ENCODE measurements at places on chromosomes 3 and 15.
A peak's percentile ranks its signal among the peaks of the same experiment; 100 is the strongest.

- no peak for DNase-seq
These were observed 26.7 kb upstream of the DPPA4 start for GRCh38 chr3:109364088-109364487.

GRCh38 chr3:33848624-33849347 lies 50.4 kb downstream of the PDCD6IP start:
- no peak for DNase-seq

- DNase-seq: no peak
These were observed 327.1 kb downstream of the KBTBD8 start for GRCh38 chr3:67325231-67325630.

- no peak for DNase-seq
These were observed 12.1 kb upstream of the VPS39 start for GRCh38 chr15:42220216-42220615.

GRCh38 chr3:38117748-38118420 lies 19.0 kb downstream of the ACAA1 start:
- peak; percentile 53 for DNase-seq

- peak; percentile 78 for DNase-seq
These were observed 79.4 kb downstream of the TM4SF4 start for GRCh38 chr3:149553781-149554451.

DNA sequence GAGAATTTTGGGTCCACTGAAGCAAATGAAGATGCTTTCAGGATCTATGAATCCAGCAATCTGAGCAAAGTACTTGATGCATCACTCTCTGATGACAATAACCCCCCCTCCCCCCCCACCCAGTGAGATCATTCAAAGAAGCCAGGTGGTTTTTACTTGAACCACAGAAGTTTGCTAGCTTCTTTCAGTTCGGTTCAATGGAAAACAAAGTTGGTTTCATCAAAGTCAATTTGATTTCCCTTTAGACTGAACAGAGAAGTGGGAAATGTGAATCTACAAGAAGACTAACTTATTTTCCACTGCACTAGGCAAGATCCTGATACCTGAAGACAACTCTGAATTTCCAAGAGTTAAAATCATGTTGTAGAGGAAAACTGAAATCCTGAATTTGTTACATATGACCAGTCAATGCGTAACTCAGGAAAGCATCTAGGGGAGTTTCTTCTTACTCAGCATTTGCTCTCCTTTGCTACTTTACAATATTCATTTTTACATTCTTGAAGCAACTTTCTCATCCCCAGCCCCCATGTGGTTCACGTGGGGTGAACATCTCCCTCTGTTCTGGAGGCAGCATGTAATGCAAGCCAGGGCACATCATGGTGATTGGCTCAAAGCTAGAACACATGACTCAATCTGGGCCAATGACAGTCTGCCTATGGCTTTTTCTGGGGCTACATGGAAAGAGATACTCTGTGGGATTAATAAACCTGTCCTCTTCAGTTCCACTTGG lies 572.6 kb downstream of the FOXP1 start:
- no peak for DNase-seq

- no peak for DNase-seq
These were observed 649 bp upstream of the PLOD2 start for GRCh38 chr3:146161663-146162002.

DNA sequence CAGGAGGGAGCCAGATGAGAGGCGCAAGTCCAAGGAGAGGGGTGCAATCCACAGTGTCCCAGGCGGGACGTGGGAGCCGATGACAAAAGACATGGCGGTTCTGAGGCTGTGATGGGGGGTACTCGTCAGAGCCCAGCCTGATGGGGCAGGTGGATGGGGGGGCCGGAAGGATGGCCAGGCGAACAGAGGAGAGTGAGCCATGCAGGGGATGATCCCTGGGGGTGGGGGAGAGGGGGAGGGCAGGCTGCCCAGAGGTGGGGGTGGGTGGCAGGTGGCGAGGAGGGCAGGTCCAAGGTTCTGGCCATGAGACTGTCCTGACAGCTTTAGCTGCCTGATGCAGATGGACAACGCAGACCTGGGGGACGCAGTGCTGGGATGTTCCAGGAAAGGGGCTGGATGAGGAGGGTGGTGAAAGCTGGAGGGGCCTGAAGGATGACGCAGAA lies 8.9 kb upstream of the CSPG4 start:
- DNase-seq: no peak

DNA sequence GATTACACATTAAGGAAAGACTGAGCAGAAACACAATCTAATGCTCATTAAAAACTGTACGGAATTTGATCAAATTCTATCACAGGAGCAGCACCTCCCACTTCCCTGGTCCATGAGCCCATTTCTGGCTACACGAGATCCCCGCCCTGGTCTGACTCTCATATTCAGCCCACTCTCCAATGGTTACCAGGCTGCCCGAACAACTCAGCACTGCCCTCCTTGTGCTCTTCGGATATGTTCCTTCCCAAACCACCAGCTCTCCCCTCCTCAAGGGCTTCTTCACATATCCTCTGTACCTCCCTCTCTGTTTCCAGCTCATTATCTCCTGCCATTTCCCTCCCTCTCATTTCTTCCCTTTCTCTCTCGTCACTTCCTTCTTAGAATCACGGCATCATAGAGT lies 180.5 kb downstream of the RSL24D1 start:
- DNase-seq: no peak

DNA sequence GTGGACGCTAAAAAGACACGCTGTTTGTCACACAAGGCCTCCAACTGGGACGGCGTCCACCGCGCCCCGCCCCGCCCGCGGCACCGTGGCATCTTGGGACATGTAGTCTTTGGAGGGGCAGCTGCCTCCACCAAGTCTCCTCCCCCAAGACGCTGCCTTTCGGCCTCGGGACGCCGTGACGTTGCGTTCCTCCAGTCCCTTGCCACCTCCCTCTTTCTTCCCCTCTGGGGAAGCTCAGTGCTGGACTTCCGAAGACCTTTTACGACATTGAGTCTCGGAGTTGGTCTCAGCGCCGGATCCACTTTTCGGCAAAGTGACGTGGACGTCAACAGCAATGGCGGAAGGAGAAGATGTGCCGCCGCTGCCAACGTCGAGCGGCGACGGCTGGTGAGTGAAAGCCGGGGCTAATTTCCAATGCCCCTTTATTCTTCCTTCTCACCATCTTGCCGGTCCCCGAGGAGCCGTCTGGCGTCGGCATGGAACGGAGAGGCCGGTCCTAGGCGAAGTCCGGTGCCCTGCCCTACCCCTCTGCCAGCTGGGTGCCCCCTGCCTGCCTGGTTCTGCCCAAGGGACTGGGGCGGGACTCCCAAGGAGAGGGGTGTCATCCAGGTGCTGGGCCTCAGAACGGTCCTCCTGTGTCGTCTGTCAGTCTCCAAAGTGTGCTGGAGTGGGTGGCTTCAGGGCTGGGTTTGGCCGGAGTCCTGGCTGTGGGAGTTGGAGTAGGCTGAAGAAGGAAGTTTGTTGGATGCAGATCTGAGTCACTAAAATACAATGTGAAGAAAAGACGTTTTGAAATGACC lies at the start of gene TBC1D23:
TSS of gene TBC1D23 (plus strand) at position 308 of the 800 bp plus-strand sequence. CDS start at position 335, 27 bp downstream.
- DNase-seq: peak; percentile 100
